ENCODE measurements at places on chromosomes 7 and 10. TPM values are rescaled to one million over a fixed set of nuclear protein-coding genes. Genes with fewer than 3 reads are reported as not detected.

Gene CNPY1
- polyA plus RNA-seq, result not detected

Gene LRRTM3
- polyA plus RNA-seq, result not detected

GRCh38 chr7:158251061-158251965, 336.3 kb downstream of the PTPRN2 start:
- DNase-seq, result no peak

Gene LRRC17
- 0.05 TPM for polyA plus RNA-seq

- DNase-seq, result no peak
Measured at GRCh38 chr7:7556852-7557251, 9.8 kb upstream of the MIOS start.

DNA sequence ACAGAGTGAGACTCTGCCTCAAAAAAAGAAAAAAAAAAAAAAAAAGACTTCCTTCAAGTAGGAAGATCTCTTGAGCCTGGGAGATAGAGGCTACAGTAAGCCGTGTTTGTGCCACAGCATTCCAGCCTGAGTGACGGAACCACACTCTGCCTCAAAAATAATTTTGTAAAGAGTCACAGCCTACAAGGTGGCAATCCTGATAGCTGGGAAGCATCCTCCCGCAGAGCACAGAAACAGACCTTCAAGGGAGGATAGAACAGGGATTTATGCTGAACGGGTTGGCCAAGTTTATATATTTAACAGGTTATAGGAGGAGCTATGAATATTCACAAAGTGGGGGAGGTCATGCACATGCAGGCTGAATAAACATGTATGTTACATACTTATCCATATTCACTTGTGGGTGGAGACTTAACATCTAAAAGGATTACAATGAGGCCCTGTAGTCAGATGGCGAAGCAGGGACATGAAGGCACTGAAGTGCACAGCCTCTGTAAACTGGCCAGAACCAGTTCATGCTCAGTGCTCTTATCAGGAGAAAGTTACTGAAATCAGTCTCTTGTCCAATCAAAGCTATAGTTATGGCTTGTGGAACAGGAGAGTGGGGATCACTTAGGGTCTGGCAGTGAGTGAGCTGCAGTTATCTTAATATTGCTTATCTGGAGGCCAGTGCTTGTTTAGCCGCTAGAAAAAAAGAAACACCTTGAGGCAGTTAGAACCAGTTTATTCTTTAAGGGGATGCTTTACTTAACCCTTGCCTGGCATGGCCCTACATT, 6.8 kb downstream of the LMBR1 start:
- DNase-seq, result no peak

DNA sequence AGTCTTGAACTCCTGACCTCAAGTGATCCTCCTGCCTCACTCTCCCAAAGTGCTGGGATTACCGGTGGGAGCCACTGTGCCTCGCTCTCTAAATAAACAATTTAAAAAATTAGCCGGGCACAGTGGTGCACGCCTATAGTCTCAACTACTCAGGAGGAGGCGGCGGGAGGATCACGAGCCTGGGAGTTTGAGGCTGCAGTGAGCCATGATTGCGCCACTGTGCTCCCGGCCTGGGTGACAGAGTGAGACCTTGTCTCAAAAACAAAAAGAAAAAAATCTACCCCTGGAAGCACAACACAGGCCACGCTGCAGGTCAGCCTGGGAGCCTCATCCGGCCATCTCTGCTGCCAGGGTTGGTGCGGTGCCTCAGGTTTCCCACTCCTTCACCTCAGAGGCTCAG, 3.8 kb upstream of the EIF3B start:
- no peak for DNase-seq

Gene FAM171A1
- 17.0 TPM for polyA plus RNA-seq

DNA sequence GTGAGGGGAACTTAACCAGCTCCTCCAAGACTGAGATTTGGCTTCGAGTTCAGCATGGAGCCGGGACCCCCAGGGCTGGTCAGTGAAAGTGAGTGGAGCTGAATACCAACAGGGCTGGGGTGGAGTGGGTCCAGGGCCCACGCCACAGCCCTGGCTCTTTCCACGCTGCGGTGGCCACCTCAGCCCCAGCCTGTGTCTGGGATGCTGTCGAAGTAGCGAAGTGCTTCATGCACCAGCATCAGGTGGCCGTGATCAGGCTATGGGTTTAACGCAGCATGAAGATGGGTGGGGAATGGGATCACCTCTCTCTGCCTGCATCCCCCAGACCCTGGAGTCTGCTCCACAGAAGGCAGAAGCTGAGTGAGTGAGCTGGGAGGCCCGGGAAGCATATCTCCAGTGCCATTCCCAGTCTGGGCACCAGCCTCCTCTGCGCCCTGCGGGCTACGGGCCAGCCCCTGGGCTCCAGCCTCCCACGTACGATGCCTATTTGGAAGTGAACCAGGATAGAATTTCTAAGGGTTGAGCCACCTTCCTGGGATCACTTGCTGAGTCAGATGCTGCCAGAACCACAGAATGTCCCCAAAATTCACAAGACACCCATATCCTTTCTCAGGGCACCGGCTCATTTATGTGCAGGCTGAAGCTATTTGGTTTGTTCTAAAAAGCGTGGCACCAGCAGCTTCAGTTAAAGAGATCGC, 131.1 kb upstream of the CHST15 start:
- DNase-seq, result no peak

DNA sequence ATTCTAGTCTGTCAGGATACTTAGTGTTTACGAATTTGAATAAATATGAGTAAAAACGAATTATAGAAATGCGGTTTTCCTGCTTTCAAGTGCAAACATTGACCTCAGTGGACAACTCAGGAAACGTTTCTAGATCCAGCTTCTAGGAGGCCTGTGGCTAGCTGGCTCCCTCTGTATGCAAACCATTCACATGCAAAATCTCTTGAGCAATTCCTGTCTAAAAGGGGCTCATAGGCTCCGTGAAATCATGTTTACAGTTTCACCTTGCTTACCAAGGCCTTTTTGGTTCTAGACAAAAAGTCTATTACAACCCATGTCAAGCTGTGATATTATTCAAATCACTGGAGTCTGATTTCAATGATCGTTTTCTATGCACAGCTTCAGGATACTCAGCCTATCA, 364.5 kb downstream of the DPP6 start:
- no peak for DNase-seq

- DNase-seq, result no peak
Measured at GRCh38 chr7:37068038-37068437, 343.7 kb upstream of the AOAH start.

Gene NDUFA5
- polyA plus RNA-seq, result 64.8 TPM
